Activated naive CD4-positive, alpha-beta T cell treated with anti-CD3 and anti-CD28 coated beads, Interleukin-2, amount 10 ng/mL, durations not matched to agents 5 hours and 36 hours (primary cell): ENCODE measurements at places on chromosomes 3 and 15. TPM values are rescaled to one million over a fixed set of nuclear protein-coding genes. Genes with fewer than 3 reads are reported as not detected.

The ISG20 gene
- 149 TPM for total RNA-seq

The CXCR6 gene
- 1.7 TPM for total RNA-seq

The CPN2 gene
- not detected for total RNA-seq

The SLC9C1 gene
- total RNA-seq = not detected

The COL8A1 gene
- total RNA-seq = 0.08 TPM

The SCN11A gene
- not detected for total RNA-seq

The WNT5A gene
- not detected for total RNA-seq

The KCNAB1 gene
- not detected for total RNA-seq

The CD86 gene
- total RNA-seq = 1.4 TPM

The CCDC54 gene
- not detected for total RNA-seq

The MB21D2 gene
- total RNA-seq = 15.6 TPM

The ZMYND10 gene
- total RNA-seq = 3.0 TPM

The TRIM42 gene
- total RNA-seq = not detected

The P2RY12 gene
- not detected for total RNA-seq

The GOLGA6L1 gene
- not detected for total RNA-seq

The TGM5 gene
- total RNA-seq = not detected

The C3orf49 gene
- total RNA-seq = not detected

The CCRL2 gene
- 5.6 TPM for total RNA-seq

The CLDND1 gene
- total RNA-seq = 377 TPM

The EXD1 gene
- total RNA-seq = not detected

The ANKRD63 gene
- 0.26 TPM for total RNA-seq

The TMA7 gene
- 293 TPM for total RNA-seq

The ZNF660 gene
- not detected for total RNA-seq

The ASB14 gene
- total RNA-seq = not detected

The IL17RD gene
- not detected for total RNA-seq

The PLA2G4E gene
- total RNA-seq = not detected

The CGNL1 gene
- not detected for total RNA-seq

The CRBN gene
- 90.9 TPM for total RNA-seq

The MYO5A gene
- 25.5 TPM for total RNA-seq

The TBC1D23 gene
- total RNA-seq = 28.8 TPM

The PDE12 gene
- total RNA-seq = 22.4 TPM

The POPDC2 gene
- 3.7 TPM for total RNA-seq

The MST1R gene
- 3.4 TPM for total RNA-seq

The ZNF385D gene
- total RNA-seq = not detected

The COLQ gene
- 5.0 TPM for total RNA-seq

The MOBP gene
- total RNA-seq = not detected

The PLA2G4B gene
- 14.4 TPM for total RNA-seq

The ZNF501 gene
- total RNA-seq = 2.5 TPM

The DCLK3 gene
- total RNA-seq = not detected

The PLOD2 gene
- 0.23 TPM for total RNA-seq

The NRROS gene
- 31.8 TPM for total RNA-seq

The CCNB2 gene
- total RNA-seq = 68.5 TPM

The PHC3 gene
- total RNA-seq = 80.9 TPM

The PEX11A gene
- total RNA-seq = 1.2 TPM

The CCDC9B gene
- total RNA-seq = 0.76 TPM

The DNAJA4 gene
- total RNA-seq = 24.2 TPM

The C3orf70 gene
- total RNA-seq = not detected

The ECE2 gene
- not detected for total RNA-seq

The BCHE gene
- total RNA-seq = not detected

The PSMA4 gene
- 217 TPM for total RNA-seq

The PRKCD gene
- 19.7 TPM for total RNA-seq

The NUP210 gene
- 171 TPM for total RNA-seq

The FANCD2OS gene
- total RNA-seq = not detected

The IGSF11 gene
- 0.99 TPM for total RNA-seq

The GNAT1 gene
- not detected for total RNA-seq

The SMAD6 gene
- total RNA-seq = 1.4 TPM

The RHOV gene
- not detected for total RNA-seq

The CPNE9 gene
- total RNA-seq = not detected

The NEK10 gene
- 0.53 TPM for total RNA-seq
